ENCODE measurements at places on chromosomes 3 and 15.

DNA sequence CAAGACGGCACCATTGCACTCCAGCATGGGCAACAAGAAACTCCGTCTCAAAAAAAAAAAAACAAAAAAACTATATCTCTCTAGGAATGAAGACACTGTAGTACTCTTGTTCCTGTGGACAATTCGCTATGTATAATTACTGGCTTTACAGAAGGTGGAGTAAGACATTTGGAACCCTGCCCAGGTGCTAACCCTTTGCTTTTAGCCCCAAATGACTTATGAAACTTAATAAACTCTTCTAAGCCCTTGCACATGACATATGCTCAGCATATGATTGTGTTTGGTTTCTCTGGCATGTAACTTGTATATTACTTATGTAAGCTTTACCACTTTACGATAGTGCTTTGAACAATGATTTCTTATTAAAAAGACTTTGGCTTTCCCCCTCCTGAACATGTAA lies 27.3 kb upstream of the PRTG start:
- no peak for DNase-seq

DNA sequence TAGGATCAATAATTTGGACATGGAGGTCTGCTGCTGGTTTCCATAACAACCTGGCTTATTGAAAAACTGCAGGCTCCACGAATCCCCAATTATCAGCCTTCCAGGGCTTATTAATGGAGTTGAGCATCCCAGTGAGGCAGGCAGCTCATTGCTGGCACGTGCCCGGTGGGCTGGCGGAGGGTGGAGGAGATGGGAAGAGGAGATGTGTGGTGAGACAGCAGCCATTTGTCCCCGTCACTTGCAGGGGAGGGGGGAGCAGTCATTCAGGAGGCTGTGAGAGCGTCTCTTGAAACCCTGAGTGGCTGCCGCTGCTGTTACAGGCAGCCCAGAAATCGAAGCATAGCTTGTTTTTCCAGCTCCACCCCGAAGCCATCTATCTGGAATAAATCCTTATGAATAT lies 70.6 kb downstream of the GAP43 start:
- no peak for DNase-seq

DNA sequence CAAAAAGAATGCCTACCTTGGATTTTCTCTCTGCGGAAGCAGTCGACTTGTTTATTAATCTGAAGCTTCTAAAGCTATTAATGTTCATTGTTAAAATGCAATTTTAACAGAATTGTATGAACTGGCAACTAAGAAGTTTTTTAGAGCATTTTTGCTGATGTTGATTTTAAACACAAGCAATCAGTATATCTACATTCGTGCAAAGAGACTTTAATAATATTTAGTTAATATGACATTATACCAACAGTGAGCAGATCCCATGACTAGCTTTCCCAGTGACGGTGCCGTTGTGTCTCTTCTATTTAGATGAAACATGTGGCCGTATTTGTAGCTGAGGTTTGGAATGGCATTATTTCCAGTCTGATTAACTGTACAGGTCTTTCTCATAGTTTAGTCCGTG lies 88.0 kb downstream of the PEX5L start:
- no peak for DNase-seq

DNA sequence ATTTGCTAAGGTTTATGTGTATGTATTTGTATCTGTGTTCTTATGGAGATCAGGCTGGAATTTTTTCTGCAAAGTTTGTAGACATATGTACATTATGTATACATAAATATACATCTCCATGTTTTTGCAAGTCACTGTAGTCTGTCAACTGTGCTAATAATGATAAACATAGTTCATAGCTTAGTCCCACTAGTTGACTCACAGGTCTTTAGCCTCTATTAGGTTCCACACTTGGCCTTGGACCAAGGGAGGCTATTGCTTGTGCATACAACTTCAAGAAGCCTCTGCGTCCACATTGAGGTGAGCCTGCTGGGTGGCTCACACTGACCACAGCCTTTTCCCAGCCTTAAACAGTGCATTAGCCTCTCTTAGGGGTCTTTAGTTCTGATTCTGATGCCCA lies 243.8 kb upstream of the PEX5L start:
- no peak for DNase-seq

DNA sequence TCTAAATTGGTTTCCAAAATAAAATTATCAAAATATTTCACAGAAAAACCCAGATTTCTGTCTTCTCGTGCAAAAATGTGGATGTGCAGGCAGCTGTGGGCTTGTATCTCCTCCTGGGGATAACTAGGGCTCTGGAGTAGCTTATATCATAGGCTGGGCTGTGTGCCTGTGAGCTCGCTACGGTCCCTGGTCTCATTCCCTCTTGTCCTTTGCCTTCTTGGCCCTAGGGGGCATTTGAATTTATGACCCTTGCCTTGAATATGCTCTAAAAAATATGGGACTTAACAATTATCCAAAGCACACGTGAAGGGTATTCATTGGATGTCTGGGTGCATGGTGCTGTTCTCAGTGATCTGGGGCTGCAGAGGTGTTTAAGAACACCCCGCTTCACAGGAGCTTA lies 132.6 kb downstream of the PDZRN3 start:
- no peak for DNase-seq

GRCh38 chr3:184710870-184711492 lies 883 bp downstream of the MAGEF1 start:
- DNase-seq = no peak

GRCh38 chr3:170868577-170869238 lies 1.3 kb downstream of the RPL22L1 start:
- no peak for DNase-seq

DNA sequence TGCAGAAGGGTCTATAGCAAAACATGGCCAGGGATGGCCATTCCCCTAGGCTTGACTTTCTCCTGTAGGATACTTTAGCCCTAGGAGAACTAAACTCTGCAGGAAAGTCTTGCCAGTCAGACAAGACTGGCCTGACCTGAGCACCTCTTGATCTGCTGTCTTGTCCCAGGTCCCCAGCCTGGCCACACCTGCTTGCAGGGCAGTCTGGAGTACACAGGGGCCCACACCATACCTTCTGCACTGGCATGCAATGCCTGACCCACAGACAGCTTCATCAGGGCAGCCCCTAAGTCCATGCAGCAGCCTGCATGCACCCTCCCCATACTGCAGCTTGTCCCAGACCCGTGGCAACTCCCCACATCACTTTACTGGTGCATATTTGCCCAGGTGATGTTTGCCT lies 204.6 kb downstream of the LRRC3B start:
- no peak for DNase-seq
